ENCODE measurements at places on chromosomes 3 and 15. TPM values are rescaled to one million over a fixed set of nuclear protein-coding genes. Genes with fewer than 3 reads are reported as not detected.

- no peak for DNase-seq
These were observed 15.7 kb downstream of the C3orf33 start for GRCh38 chr3:155790272-155790925.

DNA sequence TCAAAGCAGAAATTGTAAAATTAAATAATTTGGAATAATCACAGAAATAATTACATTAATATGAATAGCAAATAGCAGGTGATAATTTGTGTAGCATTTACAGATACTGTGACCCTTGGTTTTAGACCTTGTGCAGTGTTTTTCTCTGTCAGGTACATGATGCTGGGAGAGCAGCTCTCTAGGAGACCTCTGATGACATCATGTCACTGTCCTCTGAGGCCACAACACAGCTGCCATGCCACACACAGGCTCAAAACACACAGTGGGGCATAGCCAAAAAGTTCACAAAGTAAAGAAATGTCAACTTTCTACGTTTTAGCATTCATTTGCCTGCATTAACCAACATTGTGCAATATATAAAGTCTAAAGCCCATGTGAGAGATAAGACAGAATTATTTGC lies 71.8 kb upstream of the ZBTB20 start:
- no peak for DNase-seq

DNA sequence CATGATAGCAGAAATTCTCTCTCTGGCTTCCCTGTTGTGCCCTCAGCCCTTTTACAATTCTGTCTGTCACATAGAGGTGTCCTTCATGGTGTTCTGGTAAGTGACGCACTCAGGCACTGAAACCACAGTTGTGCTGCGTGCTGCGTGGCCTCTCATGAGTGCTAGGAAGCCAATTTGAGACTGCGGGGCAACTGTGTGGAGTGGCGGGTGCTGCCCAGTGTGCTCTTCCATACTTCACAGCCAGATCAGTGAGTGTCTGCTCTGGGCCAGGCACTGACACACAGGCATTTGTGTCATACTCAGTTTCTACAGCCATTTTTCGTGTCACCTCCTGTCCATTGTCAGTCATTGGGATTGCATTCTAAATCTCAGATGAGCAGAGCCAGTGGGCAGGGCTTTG lies 133.1 kb upstream of the PLXNA1 start:
- no peak for DNase-seq

DNA sequence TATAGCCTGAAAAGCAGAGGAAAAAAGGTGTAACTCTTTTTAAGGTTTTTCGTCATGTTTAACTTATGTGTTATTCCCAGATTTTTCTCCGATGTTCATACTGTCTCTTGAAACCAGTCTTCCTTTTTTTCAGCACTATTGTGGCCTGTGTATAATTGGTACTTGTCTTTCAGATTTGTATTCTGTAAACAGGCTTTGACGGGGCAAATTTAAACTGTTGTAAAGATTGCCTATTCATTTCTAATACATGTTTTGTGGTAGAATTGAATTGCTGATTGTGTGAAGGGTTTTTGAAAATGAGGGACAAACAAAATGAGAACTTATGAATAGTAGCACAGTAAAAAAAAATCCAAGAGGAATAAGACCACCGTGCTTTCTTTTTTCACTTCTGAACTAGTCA lies 33.6 kb downstream of the AKAP13 start:
- no peak for DNase-seq

DNA sequence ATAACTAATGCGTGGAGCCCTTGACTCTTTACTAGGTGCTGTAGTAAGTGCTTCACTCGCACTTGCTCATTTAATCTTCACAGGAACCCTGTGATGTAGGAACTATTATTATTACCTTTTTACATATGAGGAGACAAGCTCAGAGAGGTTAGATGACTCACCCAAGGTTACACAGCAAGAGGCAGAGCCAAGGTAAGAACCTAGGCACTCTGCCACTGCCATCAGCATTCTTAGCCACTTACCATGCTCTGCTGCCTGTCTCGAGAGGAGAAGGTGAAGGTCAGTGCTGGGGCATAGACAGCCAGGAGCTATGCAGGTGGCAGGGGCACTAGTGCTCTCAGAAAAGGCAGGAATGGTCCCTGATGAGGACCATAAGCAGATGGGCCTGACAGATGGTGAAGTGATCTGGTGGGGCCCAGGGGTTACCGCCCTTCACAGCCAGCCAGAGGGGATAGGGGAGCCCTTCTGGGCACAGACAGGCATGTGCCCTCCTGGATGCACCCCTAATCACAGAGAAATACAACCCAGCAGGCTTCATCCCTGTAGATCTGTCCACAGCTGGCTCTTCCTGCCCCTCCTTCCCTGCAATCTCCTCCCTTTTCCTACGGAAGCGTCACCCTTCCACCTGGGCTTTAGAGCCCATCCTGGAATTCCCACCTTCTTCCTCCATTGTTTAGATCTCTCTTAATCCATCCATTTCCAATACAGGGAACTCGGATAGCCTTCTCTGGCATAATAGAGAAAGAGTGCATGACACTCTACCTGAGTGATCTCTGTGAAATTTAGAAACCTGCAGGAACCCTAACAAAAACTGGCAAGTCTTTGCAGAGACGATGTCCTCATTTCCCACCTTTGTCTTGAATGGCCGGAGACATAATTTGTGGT lies 26.9 kb downstream of the ABTB1 start:
- DNase-seq: no peak

FAM219B gene
- 21.5 TPM for total RNA-seq

MYL3 gene
- total RNA-seq: not detected
